ENCODE measurements at places on chromosomes 5 and 9.

GRCh38 chr9:34547960-34548611 lies 25.3 kb upstream of the ENHO start:
- peak; percentile 43 for DNase-seq

DNA sequence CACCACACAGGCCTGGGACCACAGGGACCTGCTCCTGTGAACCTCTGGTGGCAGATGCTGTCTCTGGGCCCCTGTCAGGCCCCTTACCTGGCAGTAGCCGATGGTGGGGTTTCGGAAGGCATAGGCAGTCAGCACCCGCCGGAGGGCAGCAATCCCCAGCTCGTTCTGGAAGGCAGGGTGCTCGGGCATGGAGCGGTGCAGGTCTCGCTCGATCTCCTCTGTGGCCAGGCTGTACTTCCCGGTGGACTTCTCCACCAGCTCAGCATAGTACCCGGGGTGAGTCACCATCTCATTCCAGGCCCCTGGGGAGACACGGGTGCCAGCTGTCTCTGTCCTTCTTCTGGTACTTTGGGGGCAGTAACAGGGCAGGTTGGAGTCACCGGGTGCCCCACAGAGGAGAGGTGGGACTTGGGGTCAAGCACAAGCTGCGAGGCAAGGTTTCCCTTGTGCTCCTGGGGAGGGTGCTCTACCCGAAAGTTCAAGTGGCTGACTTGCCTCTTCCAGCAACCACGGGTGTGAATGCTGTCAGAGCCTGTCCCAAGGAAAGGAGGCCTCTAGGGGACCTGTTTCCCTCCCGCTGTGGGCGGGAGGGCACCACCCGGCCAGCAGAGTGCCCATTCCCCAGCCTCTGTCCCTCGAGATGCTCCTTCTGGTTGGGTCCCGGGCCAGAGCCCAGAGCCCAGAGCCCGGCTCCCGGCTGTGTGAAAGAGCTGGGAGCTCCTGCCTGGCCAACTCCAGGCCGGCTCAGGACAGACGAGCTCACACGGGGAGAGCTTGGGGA lies 19.8 kb upstream of the MRNIP start:
- no peak for DNase-seq

DNA sequence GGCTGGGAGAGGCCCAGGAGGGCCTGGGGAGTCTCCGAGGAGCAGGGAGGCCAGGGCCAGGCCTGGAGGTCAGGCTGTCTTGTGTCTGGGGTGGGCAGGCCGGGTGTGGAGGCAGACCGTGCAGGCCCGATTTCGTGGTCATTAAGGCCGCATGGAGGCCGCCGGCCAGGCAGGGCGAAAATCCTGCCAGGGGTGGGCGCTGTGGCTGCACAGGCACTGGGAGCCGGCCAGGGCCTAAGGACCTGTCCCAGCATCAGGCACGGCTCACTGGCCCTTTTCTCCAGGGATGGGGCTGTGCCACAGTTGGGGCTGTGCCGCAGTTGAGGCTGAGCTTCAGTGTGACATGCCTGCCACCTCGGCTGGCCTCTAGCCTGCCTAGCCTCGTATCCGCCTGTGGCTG lies 35.9 kb downstream of the ASS1 start:
- no peak for DNase-seq

- no peak for DNase-seq
These were observed 64.1 kb downstream of the SEMA6A start for GRCh38 chr5:116510517-116510916.

- no peak for DNase-seq
These were observed 83.3 kb downstream of the PRRT1B start for GRCh38 chr9:131628459-131629225.

GRCh38 chr9:127572961-127573721 lies 38.9 kb upstream of the STXBP1 start:
- no peak for DNase-seq

DNA sequence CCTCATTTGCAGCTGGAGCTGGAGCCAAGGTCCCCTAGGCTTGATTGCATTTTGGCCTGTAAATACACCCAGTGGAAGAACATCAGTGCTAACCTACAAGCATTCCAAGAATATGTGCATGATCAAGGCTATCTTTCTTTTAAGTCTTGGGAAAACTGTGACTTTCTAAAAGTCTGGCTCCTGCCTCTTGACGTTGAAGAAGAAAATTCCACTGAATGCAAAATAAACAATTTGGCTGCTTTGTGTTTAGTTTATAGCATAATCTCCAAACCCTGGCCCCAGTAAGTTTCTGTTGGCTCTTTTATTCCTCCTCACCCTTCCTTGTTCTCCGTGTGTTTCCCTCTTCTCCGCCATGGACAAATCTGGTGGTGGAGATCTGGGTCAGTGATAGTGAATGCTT lies 109.3 kb upstream of the TLE1 start:
- no peak for DNase-seq

DNA sequence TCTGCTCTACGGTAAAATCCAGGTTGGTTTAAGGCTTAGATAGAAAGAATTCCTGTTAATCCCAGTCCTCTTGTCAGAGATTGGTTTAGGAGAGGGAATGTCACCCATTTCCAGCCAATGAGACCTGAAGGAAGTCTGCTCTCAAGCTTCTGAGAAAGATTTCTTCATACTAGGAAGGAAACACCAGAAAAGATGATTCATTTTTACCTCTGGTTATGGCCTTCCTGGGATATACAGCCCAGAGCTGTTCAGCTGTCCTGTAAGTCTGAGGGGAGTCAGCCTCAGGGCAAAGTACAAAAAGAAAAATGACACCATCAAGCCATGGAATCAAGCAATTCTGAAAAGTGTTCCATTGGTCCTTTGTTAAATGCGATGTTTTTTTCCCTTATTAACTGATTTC lies 18.6 kb upstream of the CFAP95 start:
- no peak for DNase-seq

GRCh38 chr9:68777070-68777763 lies 72.2 kb downstream of the PIP5K1B start:
- DNase-seq = no peak
